Activated naive CD8-positive, alpha-beta T cell treated with anti-CD3 and anti-CD28 coated beads, Interleukin-2, amount 10 ng/mL, durations not matched to agents 7 days and 5 days (primary cell): ENCODE measurements at places on chromosomes 16 and 17. TPM values are rescaled to one million over a fixed set of nuclear protein-coding genes. Genes with fewer than 3 reads are reported as not detected.
A peak's percentile ranks its signal among the peaks of the same experiment; 100 is the strongest.

GRCh38 chr16:1334739-1335138 lies 1.3 kb downstream of the BAIAP3 start:
- DNase-seq = no peak

GRCh38 chr17:52147431-52147830 lies 11.1 kb downstream of the CA10 start:
- no peak for DNase-seq

GRCh38 chr16:22300427-22301071 lies 3.3 kb downstream of the POLR3E start:
- DNase-seq = peak; percentile 59

GRCh38 chr17:75551266-75551665 lies 25.8 kb downstream of the LLGL2 start:
- no peak for DNase-seq

- DNase-seq = peak; percentile 61
Observed at GRCh38 chr17:40317345-40317873, 8.4 kb downstream of the RARA start.

DNA sequence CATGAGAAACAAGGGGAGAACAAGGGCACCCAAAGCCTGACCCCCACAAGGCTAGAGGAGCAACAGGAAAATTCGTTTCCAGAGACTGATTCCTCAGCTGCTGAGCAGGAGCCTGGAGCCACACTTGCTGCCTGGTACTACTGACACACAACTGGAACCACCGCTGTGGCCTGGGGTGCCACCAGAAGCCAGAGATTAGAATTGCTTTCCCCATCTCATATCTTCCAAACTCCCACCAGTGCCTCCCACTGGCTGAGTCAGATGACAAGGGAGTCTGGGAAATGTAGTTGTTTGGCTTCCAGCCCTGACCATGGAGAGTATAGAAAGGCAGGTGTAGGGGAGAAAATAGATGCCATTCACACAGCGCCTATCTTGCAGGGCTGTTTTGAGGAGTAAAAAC lies 4.1 kb upstream of the TMEM11 start:
- no peak for DNase-seq

Gene RRAD
- 0.60 TPM for total RNA-seq
